NK-92 treated with Interleukin-12 subunit alpha and Interleukin-12 subunit beta, amount 100 ng/mL, for 24 hours (cell line): ENCODE measurements at places on chromosomes 11 and 22.

DNA sequence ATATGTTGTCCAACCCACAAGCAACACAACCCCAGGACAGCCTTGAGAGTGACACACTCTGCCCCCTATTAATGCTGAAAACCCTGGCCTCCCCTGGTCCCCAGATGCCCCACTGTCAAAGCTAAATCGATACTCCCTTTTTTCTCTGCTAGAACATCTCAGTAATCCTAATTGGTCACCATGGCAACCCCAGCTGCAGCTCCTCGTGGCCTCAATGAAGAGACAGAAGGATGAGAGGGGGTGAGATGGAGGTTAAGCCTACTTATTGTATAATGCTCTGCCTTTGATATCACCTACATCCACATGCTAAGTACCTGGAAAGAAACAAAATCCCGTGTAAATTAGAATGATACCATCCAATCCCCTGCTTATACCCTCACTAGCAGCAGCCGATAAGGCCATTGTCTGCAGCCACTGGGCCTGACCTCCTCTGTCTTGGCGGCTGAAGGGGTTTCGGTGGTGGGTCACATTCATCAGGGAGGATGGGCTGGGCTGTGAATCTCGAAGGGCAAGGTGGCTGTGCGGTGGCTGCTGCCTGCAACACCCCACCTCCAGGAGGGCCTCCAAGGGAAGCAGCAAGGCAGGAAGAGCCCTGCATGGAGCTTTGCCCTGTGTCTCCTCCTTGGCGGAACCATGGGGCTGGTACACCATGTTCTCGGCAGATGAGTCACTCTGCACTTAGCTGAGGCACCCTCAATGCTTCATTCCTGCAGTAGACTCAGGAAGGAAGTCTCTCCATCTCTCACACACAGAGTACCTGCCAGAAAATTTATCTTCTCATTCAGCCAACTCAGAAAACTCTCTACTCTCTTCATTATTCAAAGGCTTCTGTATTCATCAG, 399.5 kb downstream of the BUD13 start:
- no peak for DNase-seq

DNA sequence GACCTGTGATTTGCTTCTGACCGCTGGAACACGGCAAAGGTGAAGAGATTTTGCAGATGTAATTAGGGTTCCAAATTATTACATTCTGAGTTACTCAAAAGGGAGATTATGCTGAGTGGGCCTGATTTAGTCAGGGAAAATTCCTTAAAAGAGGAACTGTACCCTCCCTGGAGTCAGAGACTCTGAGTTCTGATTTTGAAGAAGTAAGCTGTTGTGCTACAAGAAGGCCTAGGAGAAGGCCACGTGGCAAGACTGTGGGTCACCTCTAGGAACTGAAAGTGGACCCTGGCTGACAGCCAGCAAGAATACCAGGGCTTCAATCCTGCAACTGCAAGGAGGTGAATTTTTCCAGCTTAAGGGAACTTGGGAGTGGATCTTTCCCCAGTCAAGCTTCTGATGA, 45.3 kb downstream of the CHRDL2 start:
- no peak for DNase-seq

- no peak for DNase-seq
Measured at GRCh38 chr11:45751430-45751829, 53.5 kb upstream of the SLC35C1 start.

GRCh38 chr11:78801161-78801884, 226.7 kb upstream of the NARS2 start:
- DNase-seq, result no peak

- peak; percentile 68 for DNase-seq
Measured at GRCh38 chr11:46119352-46120216, 1.7 kb downstream of the PHF21A start.

GRCh38 chr11:121630041-121630440, 177.3 kb upstream of the SORL1-AS1 start:
- no peak for DNase-seq

DNA sequence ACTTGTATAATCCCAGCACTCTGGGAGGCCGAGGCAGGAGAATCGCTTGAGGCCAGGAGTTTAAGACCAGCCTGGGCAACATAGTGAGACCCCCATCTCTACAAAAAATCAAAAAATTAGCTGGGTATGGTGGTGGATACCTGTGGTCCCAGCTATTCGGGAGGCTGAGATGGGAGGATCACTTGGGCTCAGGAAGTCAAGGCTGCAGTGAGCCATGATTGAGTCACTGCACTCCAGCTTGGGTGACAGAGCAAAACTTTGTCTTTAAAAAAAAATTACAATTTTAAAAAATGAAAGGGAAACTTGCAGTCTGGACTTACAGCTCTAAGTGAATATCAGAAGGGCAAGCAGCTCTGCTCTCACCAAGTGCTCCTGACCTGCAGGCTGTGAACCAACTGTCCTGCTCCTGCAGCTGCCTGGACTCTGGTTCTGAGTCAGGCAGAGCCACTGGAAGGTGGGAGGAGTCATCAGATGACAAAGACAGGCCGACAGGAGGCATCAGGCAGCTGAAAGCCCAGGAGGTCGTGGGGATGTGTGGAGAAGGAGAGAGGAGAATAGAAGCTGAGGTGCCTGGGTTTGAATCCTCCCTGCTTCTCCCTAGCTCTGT, 9.6 kb downstream of the SMTNL1 start:
- DNase-seq, result no peak
